MG63 (cell line): ENCODE measurements at places on chromosomes 7 and 10. TPM values are rescaled to one million over a fixed set of nuclear protein-coding genes. Genes with fewer than 3 reads are reported as not detected.

ABCB4 gene
- total RNA-seq, result 0.69 and 0.99 TPM in 2 replicates

CPA5 gene
- total RNA-seq, result 0.13 TPM in 1 of 2 replicates, not detected in the other

GDF10 gene
- not detected in 2 replicates for total RNA-seq

CPED1 gene
- total RNA-seq, result 3.3 and 3.7 TPM in 2 replicates

DNA sequence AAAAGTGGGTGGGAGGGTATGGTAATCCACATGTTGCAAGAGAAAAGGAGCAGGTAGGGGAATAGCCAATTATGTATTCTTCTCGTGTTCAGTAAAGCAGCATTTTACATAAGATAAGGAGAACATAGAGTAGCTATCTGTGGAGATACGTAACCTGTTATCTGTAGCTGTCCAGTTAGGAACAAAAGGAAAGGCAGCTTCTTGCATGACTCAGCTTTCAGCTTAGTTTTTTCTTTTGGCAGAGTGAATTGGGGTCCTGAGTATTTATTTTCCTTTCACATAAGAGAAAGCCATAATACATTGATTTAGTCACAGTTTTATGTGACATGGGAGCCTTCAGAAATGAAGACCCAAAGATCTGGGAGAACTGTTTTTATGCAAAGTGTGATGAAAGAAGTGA lies 116.7 kb upstream of the IMMP2L start:
- DNase-seq, result no peak

- DNase-seq, result no peak
These were observed 11.6 kb downstream of the ZFAND4 start for GRCh38 chr10:45660876-45661411.
